Activated T-cell treated with anti-CD3 and anti-CD28 coated beads, Interleukin-2, amount 50 U/mL, for 24 hours (primary cell): ENCODE measurements at places on chromosomes 2 and 18.

DNA sequence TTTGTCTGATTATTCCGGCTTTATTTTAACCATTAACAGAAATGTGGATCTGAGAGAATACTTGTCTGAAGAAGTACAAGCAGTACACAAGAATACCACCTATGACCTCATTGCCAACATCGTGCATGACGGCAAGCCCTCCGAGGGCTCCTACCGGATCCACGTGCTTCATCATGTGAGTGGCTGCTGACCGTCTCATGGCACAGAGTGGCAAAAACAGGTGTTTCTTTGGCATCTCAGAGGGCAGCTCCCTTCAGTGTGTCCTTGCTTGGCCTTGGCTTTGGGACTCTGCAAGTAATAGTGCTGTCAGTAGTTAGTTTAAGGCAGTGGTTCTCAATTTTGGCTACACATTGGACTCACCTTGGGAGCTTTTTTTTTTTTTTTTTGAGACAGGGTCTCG lies 23.1 kb downstream of the SFTPB start:
- H3K36me3 ChIP-seq: peaks cover 99% of the 10 kb centered on the region
- peaks cover 15% of the 10 kb centered on the region for H3K4me1 ChIP-seq
- H3K4me3 ChIP-seq: no peak overlapping the region

DNA sequence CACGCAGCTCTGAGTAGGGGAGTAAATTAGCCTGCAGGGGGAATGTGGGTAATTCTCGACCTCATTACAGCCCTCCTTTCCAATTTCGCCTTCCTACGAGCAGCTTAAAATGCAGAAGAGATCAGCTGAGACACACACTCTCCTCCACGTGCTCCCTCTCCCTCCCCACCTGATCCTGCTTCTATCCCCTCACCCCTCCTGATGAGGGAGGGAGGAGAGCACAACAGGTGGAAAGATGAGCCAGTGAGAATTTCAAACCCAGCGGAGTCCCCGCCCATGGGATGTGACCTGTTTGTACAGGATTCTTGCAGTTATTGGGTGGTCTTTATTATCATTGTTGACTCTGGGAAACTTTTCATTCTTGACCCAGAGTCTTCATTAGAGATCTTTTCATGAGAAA lies 35.5 kb downstream of the DDX18 start:
- DNase-seq: no peak
- no peak overlapping the region for H3K4me3 ChIP-seq

GRCh38 chr18:77086034-77086433 lies 46.5 kb downstream of the MBP start:
- DNase-seq: no peak
- H3K36me3 ChIP-seq: peaks cover 50% of the 10 kb centered on the region
- no peaks in the 10 kb centered on the region for H3K27me3 ChIP-seq
- peak overlapping the region; percentile 75 for H3K27ac ChIP-seq
- H3K4me1 ChIP-seq: peaks cover 79% of the 10 kb centered on the region
- no peak overlapping the region for H3K4me3 ChIP-seq

DNA sequence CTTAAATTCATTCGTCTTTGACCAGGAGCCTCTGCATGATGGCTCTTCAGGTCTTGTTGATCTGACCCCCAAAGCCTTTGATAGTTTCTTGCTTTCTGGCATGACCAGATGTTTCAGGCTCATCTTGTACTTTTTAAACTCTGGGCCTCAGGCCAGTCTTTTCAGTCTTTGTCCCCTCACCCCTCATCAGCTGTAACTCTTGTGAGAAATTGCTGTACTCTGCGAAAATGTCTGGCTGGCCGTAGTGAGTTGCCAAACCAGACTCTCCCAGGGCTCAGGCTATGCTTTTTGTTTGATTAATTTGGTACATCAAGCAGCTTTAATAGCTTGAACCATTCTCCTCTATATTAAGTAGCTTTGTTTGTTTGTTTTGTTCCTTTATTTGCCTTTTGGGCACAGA lies 75.9 kb downstream of the BABAM2 start:
- peak overlapping the region; percentile 85 for H3K27ac ChIP-seq
- H3K4me1 ChIP-seq: peaks cover 76% of the 10 kb centered on the region
- H3K27me3 ChIP-seq: no peaks in the 10 kb centered on the region
- H3K36me3 ChIP-seq: peaks cover 48% of the 10 kb centered on the region

GRCh38 chr2:81247648-81248047 lies 943.1 kb upstream of the LRRTM1 start:
- H3K27me3 ChIP-seq: no peaks in the 10 kb centered on the region
- no peaks in the 10 kb centered on the region for H3K4me1 ChIP-seq
- DNase-seq: no peak

DNA sequence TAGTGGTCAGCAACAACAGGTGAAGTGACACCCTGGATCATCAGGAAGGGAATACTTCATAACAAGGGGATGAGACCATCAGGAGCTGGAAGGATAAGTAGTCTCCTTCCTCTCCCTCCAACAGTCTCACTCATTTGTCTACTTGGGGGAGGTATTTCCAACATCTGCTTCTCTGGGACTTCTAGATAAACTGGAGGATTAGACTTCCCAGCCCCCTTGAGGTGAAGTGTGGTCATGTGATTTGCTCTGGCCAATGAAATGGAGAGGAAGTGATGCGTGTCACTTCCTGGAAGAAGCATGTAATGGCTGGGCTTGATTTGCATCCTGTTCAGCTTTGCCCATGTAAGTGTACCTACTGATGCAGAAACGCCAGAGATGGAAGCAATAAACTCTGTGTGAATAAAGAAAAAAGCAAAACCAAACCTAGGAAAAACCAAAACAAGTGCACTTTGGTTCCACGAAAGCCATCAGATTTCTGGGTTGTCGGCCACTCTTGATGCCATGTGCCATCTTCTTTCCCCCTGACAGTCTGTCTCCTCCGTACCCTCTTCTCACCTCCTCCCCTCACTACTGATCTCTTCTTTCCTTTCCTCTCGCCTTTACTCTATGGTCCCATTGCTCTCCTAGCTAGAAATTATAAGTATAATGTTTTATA lies 76.1 kb upstream of the DNMT3A start:
- DNase-seq: no peak
- no peak overlapping the region for H3K27ac ChIP-seq
- H3K36me3 ChIP-seq: peaks cover 38% of the 10 kb centered on the region
- H3K27me3 ChIP-seq: no peaks in the 10 kb centered on the region
- H3K4me3 ChIP-seq: no peak overlapping the region

GRCh38 chr2:121209014-121209610 lies 75.9 kb downstream of the TFCP2L1 start:
- H3K27ac ChIP-seq: no peak overlapping the region
- DNase-seq: no peak
- no peaks in the 10 kb centered on the region for H3K27me3 ChIP-seq
- no peaks in the 10 kb centered on the region for H3K4me1 ChIP-seq

- H3K27me3 ChIP-seq: no peaks in the 10 kb centered on the region
- H3K4me3 ChIP-seq: no peak overlapping the region
- H3K36me3 ChIP-seq: no peaks in the 10 kb centered on the region
- H3K4me1 ChIP-seq: peaks cover 4% of the 10 kb centered on the region
- no peak overlapping the region for H3K27ac ChIP-seq
- no peak for DNase-seq
Measured at GRCh38 chr2:109244304-109244582, 115.2 kb downstream of the SH3RF3 start.

- H3K4me1 ChIP-seq: peaks cover 11% of the 10 kb centered on the region
- H3K4me3 ChIP-seq: no peak overlapping the region
- no peak for DNase-seq
- peaks cover 1% of the 10 kb centered on the region for H3K36me3 ChIP-seq
- no peak overlapping the region for H3K27ac ChIP-seq
Measured at GRCh38 chr2:144163592-144163991, 356.3 kb downstream of the ZEB2 start.

DNA sequence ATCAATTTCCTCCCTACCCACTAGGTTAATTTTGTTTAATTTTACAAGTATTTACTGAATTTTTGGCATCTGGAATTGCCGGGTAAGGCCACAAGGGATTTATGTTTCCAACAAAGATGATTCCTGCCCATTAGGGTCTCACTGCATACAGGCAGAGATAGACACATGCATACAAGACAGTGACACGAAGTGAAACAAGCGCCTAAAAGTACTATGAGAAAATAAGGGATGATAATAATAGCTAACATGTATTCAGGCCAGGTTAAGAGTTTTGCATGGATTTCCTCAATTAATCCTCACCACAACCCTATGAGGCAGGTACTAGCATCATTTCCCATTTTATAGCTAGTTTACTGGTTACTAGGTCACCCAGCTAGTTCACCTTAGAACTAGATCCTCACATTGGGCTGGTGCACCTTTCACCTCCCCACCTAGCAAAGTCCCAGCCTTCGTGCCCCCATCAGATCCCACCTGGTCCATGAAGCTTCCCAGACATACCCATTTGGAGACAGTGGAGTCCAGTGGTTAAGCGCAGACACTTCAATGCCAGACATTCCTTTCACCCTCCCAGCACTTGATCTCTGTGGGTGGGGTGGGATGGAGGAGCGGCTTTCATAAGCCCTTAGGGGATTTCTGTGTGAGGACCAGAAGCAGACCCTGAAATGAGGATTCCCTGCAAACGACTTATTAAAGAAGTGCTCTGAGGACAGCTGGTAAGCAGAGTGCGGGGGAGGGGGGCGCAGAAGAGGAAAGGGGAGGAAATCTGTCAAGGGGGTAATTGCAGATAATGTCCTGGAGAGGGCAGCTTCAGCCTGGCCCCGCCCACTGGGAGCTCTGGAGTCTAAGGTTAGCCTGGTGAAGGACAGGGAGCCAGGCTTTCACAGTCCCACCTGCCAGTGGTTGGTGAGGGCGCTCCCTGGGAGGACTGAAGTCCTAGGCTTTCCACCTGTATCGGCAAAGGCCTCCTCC lies 5.8 kb upstream of the DGUOK start:
- H3K27ac ChIP-seq: no peak overlapping the region
- H3K36me3 ChIP-seq: no peaks in the 10 kb centered on the region
- peak; percentile 54 for DNase-seq
- no peaks in the 10 kb centered on the region for H3K27me3 ChIP-seq
- no peak overlapping the region for H3K4me3 ChIP-seq
- H3K4me1 ChIP-seq: peaks cover 3% of the 10 kb centered on the region

DNA sequence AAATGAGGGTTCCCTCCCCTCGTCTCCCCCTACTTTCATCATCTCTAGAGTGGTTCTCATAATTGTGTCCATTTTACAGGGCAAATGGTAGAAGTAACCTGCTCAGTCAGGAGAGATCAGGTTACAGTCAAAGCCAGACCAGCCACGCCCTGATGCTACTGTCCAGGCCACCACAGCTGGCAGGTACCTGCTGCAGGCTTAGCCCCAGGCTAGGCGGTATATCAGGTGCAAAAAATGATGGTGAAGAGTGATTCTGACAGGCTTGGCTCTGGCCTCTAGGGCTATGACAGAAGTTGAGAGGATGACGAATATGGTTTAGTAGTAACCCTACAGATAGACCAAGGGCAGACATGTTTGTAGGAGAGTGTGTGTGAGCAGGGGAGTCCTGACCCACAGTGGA lies 67.1 kb downstream of the HAUS1 start:
- H3K4me3 ChIP-seq: no peak overlapping the region
- H3K4me1 ChIP-seq: peaks cover 48% of the 10 kb centered on the region
- DNase-seq: no peak
- no peaks in the 10 kb centered on the region for H3K27me3 ChIP-seq
- H3K27ac ChIP-seq: no peak overlapping the region
- H3K36me3 ChIP-seq: peaks cover 25% of the 10 kb centered on the region

- no peak for DNase-seq
- H3K27ac ChIP-seq: no peak overlapping the region
- no peaks in the 10 kb centered on the region for H3K36me3 ChIP-seq
Measured at GRCh38 chr18:64528646-64529045, 379.8 kb upstream of the LINC00305 start.

DNA sequence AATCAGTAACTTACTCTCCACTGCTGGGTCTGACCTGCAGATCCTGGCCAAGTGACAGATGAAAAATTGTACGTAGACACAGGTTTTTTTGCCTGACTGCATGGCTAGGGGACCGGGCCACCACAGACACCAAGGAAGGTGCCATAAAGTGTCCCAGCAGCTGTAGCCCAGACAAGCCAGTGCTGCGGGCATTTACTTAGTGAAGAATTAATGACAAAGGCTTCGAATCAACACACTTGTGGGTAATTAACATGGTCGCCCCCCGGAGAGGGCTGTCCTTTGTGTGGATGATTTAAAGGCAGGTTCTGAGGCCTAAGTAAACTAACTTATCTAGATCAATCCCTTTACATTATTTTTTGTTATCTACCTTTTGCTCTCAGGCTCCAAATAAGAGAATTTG lies 1709.1 kb upstream of the LRRTM1 start:
- H3K4me3 ChIP-seq: no peak overlapping the region
- H3K27me3 ChIP-seq: no peaks in the 10 kb centered on the region
- H3K27ac ChIP-seq: no peak overlapping the region
- H3K36me3 ChIP-seq: no peaks in the 10 kb centered on the region
- DNase-seq: no peak

DNA sequence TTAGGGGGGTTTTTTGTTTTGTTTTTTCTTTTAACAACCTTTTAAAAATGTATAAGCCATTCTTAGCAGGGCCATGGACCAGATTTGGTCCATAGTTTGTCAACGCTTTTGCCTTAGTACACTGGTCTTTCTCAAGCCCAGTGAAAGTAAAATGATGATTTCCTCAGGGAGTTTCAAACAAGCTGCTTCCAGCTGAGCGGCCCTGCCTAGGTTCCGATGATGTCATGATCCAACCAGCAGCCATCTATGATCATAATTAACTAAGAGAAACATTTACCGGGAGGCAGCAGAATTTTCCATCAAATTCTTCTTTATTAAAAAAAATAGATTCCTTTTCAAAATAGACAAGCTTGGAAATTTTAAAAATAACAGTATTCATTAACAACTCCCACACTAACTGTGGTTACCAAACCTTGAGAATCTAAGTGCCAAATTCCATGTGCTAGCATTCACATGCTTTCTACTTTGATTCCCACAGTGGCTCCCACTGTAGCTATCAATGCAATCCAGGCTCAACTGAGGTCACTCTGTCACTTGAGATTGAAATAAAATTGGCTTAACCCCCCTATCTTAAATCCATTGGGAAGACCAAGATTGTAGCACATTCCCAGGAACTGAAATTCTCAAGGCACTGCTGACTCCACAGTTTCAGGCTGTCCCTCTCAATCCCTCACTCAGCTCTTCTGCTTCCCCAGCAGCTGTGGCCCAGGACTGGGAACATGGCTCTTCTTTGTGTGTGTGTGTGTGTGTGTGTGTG lies 148.9 kb downstream of the RNF152 start:
- H3K4me1 ChIP-seq: no peaks in the 10 kb centered on the region
- H3K4me3 ChIP-seq: no peak overlapping the region
- H3K36me3 ChIP-seq: no peaks in the 10 kb centered on the region
- DNase-seq: no peak

DNA sequence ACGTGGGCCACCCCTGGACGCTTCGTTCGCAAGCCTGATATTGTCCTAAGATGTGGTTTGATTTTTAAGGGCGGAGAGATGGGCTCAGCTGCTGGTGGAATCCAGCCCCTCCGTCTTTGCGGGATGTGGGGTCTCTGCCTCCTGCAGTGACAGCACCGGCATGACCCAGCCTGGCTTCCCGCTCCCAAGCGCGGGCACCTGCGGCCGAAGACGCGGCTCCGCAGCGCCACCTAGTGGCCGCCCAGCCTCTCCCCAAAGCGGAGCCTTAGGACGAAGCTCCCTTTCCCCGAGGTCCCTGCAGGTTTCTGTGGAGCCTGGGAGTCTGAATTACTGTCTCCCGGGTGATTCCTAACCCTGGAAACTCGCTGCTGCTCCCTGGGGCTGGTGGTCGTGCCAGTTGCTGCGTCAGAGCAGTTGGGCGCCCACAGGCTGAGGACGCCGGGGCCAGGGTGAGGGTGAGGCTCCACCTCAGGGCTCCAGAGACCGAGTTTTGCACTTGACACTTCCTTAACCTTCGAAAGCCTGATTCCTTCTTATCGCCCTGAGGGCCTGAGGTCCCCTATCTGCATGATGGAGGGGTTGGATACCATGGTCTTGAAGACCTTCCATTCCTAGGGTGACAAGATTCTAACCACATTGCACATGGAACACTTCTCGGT lies 137.5 kb downstream of the TPO start:
- peak; percentile 81 for DNase-seq
- H3K27me3 ChIP-seq: peaks cover 8% of the 10 kb centered on the region
- H3K36me3 ChIP-seq: no peaks in the 10 kb centered on the region
- no peak overlapping the region for H3K27ac ChIP-seq
